ENCODE measurements at places on chromosomes 4 and X.

DNA sequence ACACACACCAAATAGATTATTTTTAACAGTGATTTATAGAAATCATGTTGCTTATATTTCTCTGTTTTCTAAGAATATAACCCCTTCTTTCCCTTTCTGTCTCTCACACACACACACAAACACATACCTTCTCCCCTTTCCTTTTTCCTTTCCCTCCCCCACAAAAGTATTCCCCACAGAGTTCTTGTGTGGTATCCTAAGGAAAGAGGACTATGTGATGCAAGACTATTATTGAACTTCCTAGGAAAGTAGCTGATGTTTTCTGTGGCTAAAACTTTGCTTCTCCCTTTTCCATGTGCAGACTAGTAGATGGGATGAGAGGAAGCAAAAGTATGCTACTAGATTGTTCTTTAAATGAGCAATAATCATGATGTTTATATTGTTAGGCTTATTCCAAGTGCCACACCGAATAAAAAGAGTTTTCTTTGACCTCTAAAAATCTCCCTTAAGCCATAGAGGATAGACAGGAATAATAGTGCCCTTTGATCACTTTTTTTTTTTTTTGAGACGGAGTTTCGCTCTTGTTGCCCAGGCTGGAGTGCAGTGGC is 38.7 kb downstream of the CPEB2 start:
- no peak for DNase-seq

GRCh38 chr4:22091352-22091717 is 142.8 kb upstream of the KCNIP4 start:
- DNase-seq, result no peak

GRCh38 chrX:63657821-63658220 is 127.2 kb downstream of the ARHGEF9 start:
- DNase-seq, result no peak

DNA sequence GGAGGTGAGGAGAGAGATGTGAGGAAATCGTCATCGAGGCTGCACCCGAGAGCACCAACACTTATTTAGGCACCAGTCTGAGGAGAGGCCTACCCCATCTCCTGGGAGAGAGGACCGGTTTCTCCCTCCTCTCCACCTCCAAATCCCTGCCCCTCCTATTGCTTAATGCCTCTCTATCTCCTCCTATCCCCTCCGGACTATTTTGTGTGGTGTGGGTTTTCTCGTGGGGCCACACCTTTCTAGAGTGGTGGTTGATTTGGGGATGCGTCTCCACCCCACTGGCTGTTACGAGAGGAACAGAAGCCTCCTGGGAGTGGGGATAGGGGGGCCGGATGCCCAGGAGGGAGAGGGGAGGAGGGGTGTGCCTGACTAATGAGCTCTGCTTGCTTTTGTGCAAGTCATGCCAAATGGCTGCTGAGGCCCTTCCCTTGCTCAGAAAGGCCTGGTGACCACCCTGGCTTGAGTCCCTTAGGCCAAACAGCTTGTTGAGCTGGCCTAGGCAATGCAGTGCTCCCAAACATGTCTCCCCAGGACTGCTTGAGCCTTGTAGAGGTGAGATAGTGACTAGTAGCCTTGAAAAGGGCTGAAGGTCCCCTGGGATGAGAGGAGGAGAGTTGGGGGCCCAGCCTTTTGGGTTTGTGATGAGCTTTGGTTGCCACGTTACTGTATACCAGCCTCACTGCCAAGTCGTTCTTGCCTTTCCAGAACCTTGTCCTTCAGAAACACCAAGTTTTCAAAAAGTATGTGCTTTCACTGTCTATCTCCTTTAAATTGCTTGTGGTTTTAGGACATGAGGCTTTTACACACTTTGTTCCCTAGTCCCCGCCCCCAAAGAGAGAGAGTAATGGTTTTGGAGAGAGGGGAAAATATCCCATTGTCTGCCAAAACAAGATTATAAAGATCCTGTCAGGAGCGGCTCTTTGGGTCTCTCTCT is 1.2 kb downstream of the MSN start:
- DNase-seq, result no peak

DNA sequence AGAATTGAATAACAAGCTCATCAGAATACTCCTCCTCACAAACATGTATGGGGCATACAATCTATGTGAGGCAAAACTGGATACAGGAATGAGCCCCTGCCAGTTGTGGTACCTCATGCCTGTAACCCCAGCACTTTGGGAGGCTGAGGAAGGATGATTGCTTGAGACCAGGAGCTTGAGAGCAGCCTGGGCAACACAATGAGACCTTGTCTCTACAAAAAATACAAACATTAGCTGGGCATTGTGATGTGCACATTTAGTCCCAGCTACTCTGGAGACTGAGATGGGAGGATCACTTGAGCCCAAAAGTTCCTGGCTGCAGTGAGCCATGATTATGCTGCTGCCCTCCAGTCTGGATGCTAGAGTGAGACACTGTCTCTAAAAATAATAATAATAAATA is 611.0 kb downstream of the NLGN4X start:
- no peak for DNase-seq

- DNase-seq, result no peak
These were observed 68.2 kb downstream of the ARHGAP6 start for GRCh38 chrX:11597479-11597878.

- peak; percentile 55 for DNase-seq
These were observed 641 bp upstream of the NCBP2L start for GRCh38 chrX:107776649-107777535.

- DNase-seq, result no peak
These were observed 2.5 kb upstream of the CCDC149 start for GRCh38 chr4:24915121-24915922.

GRCh38 chr4:123350191-123350544 is 46.4 kb upstream of the SPRY1 start:
- no peak for DNase-seq

GRCh38 chrX:103741879-103742278 is 31.2 kb downstream of the TMEM31 start:
- DNase-seq, result no peak

DNA sequence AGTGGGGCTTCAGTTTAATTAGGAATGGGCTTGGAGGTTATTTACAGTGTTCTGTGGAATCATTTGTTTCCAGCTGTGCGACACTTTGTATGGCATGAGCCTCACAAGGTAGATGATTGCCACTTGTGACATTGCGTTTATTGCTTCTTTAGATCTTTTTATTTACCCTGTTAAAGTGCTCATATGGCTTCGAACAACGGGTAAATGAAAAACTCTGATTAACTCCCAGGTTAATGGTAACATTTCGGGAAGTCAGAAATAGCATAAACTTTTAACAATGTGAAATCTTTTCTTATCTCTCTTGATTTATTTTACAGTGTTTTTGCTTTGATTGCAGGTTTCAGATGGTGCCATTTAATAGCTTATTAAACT is 494.3 kb downstream of the IDS start:
- DNase-seq, result no peak

DNA sequence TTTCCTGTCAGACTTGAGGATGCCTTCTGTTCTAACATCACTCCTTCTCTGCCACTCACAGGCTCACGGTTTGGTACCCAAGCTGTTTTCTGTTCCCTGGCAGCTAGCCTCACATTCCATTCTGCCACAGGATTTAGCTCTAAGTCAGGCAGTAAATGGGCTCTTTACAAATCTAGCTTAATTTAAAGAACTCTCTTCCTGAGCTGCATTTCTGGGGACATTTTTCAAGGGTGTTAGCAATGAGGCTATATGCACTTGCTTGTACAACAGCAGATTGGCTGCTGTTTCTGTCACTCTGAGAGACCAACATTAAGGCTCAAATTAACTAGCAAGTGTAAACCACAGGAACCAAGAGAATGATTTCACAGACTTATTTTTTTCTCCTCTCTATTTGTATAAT is 337.8 kb upstream of the NOCT start:
- DNase-seq, result no peak

DNA sequence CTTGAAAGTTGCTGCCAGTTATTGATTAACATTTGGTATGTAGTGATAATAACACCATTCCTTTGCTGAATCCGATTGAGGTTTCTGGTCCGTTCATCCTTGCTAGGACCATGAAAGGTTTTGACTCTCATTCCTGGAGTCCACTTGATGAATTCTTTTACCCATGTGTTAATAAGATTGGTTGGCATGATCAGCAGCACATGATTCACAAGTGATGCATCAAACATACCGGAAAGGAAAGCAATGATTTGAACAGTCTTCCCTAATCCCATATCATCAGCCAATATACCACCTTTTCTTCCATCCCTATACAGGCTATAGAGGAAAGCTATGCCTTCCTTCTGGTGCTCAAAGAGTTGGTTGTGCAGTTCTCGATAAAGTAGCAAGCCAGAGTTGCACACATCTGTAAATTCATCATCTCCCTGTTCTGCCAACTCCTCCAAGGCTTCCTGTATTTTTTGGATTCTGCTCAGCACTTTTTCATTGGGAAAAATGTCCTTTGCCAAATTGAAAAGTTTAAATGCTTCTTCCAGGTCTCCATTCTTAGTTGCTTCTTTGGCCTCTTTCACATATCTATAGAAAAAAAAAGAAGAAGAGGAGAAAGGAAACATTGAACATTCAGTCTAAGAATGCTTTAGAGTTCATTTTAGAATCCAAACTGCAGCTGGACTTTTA is 26.7 kb downstream of the PIN4 start:
- no peak for DNase-seq

DNA sequence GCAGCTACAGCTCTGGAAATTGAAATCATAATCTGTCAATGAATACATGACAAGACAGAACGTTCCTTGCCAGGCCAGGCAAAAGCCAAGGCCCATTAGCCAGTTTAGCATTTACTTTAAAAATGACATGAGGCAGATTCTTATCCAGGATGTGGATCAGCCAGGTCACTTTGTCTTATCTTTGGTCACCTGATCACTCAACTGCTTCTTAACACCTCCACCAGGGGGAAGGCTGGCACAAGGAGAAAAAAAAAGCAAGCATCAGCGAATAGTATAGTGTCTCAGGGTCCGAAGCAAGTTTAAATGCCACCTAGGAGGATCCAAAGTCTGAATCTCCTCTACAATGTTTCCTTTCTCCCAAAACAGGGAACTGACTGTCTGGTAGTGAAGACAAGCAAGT is 18.8 kb downstream of the ATP1B4 start:
- DNase-seq, result no peak

DNA sequence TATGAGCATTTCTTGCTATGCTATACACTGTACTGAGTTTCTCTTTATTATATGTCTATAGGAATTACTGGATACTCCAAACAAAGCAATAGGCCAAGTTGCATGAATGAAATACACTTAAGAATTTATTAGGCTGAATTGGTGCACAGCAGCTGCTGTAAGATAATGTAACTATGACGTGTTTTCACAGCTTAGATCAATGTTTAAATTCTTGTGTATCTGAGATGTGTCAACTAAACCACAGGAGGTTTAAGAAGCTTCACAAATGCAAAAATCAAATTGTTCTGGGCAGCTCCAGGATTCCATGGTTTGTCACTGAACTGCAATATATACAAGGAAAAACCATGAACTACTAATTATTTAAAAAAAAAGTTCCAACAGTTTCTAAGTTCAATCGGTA is 156.7 kb downstream of the MAPK10 start:
- no peak for DNase-seq

DNA sequence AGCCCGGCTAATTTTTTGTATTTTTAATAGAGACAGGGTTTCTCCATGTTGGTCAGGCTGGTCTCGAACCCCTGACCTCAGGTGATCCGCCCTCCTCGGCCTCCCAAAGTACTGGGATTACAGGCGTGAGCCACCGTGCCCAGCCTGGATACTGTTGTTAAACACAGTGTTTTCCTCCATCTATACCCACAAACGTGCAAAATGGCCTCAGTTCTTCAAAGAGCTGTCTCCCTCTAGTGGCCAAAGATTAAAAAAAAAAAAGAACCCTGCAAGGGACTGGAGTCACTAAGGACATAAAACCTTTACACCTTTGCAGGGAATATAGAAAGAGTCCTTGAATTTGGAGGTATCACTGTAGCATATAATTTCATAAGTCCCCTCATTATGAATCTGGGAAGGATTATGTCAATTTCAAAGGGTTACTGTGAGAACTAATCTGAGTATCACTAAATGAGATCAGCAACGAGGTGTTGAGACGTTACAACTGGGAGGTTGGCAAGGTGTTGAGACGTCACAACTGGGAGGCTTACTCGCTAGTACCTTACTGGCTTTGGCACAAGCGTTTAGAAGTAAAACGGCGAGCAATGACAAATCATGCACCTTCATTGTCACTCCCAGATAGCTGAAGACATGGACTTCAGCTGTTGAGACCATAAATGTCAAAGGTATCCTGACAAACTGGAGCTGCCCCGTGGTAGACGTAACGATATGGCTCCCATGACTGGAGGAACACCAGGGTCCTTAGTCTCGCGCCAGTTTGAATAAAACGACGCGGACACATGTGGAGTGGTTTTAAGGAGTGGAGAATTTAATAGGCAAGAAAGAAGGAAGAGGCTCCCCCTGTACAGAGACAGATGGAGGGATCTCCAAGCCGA is 33.4 kb upstream of the ENPP6 start:
- DNase-seq, result no peak

- DNase-seq, result no peak
These were observed 2141.0 kb upstream of the AGA start for GRCh38 chr4:179583221-179583620.

DNA sequence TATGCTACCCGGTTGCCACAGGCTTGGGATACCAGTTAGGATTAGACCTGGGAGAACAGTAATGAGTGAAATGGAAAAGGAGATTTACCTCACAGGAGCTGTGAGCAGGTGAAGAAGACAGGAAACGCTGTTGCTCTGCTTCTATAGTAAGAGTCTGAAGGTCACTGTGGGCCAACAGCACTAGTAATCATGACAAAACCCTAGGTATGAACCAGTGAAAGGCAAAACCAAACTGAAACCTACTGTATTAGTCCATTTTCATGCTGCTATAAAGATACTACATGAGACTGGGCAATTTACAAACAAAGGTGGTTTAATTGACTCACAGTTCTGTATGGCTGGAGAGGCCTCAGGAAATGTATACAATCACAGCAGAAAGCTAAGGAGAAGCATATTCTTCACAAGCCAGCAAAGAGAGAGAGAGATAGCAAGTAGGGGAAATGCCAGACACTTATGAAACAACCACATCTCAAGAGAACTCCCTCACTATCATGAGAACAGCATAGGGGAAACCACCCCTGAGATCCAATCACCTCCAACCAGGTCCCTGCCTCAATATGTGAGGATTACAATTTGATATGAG is 736.7 kb upstream of the INTU start:
- no peak for DNase-seq

GRCh38 chr4:153393397-153393796 is 48.9 kb downstream of the MND1 start:
- DNase-seq, result no peak

Data from stimulated activated CD4-positive, alpha-beta T cell treated with anti-CD3 and anti-CD28 coated beads, Interleukin-1b, Interleukin-23, amount 100 ng/mL, for 24 hours (primary cell).